HS-27A (cell line): ENCODE measurements at places on chromosomes 11 and 22.

- no peak for DNase-seq
These were observed 160.9 kb downstream of the ADAMTS15 start for GRCh38 chr11:130609121-130610035.

DNA sequence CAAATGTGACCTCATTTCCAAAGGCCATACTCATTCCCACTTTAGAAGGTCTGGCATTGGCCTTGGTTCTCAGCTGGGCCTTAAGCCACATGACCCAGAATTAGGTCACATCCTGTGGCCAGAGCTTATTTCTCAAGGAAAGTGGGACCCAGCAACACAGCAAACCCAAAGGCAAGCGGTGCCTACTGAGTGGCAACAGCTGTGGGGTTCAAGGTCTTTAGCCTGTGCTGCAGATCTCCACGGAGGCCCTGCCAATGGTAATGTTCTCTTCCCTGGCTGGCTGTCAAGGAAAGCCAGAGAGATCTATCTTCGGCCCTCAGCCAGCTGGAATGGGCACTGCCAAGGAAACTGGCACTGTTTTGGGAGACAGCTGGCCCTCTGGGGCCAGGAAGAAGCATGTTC, 41.5 kb upstream of the TP53I11 start:
- DNase-seq = no peak

DNA sequence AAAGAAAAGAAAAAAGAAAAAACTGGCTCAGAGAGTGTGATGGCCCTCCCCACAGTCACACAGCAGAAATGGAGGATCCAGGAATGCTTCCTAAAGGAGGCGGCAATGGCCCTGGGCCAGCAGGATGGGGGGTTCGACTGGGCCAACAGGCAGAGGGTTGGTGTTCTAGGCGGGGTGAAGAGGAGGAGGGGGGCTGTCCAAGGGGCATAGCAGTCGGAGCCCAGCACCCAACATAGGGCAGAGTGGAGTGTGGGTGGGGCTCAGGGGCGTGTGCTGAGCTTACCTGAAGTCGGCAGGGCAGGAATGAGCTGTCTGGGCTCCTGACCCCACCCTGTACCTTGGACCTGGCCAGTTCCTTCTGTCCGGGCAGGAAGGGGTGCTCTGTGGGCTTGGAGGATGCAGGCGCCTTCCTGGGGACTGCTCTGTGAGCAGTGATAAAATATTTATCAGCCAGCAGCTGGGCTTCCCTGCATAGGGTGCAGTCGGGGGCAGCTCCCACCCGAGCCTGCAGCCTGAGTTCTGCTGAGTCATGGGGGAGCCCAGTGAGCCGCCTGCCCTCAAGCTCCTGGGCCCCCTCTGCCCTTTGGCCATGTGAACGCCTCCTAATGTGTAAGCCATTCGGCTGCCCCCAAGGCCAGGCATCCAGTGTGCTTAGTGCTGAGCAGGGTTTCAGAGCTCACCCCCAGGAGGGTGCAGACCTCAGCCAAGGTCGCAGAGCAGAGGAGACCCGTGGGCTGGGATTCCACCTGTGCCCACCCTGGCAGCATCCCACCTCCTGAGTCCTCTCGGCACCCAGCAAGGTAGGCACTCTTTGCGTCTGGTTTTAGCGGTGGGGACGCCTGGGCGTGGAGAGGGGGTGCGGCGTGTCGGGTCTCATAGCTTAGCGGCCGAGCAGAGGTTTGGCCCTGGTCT, 25.3 kb upstream of the PRR5 start:
- DNase-seq = no peak

DNA sequence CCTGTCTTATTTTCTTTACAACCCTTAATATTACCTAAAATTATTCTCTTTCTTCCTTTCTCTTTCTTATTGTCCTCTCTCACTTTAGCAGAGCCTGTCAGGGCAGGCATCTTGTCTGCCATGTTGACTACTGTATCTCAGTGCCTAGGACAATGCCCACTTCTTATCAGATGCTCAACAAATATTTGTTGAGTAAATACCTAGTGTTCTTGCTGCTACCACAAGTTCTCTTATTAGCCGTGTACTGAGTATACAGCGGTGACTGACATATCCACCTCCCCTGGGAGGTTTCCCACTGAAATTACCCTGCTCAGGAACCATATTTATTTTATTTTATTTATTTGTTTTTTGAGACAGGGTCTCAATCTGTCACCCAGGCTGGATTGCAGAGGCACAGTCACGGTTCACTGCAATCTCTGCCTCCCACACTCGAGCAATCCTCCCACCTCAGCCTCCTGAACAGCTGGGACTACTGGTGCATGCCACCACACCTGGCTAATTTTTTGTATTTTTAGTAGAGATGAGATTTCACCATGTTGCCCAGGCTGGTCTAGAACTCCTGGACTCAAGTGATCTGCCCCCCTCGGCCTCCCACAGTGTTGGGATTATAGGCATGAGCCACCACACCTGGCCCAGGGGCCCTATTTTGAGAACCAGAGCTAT, 6.7 kb downstream of the HPX start:
- no peak for DNase-seq

DNA sequence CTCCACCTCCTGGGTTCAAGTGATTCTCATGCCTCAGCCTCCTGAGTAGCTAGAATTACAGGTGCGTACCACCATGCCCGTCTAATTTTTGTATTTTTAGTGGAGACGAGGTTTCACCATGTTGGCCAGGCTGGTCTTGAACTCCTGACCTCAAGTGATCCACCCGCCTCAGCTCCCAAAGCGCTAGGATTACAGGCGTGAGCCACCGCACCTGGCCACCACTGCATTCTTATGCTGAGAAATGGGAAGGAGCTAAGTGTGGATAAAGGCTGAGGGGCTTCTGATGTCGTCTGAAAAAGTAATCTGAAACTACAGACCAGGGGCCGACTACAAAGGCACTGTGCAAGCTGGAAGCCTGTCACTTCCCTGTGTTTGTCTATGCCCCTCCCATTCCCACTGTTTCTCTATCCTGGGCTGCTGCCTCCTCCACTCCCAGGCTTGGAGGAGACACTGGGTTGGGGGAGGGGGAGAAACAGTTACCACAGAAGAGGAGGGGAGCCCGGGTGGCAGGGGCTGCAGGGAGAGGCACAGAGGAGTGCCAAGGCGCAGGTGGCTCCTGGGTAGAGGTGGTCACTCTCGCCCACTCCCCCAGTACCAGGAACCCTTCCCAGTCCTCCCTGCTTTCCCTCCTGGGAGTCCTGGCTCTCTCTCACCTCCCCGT, 2.9 kb upstream of the MTA2 start:
- DNase-seq = no peak
